ENCODE measurements at places on chromosomes 6 and 20. TPM values are rescaled to one million over a fixed set of nuclear protein-coding genes. Genes with fewer than 3 reads are reported as not detected.
A peak's percentile ranks its signal among the peaks of the same experiment; 100 is the strongest.

Gene DEFB113
- not detected for polyA plus RNA-seq

Gene GHRH
- polyA plus RNA-seq = not detected

Gene GRM4
- not detected for polyA plus RNA-seq

Gene DUSP15
- polyA plus RNA-seq = 2.9 TPM

Gene MTO1
- 7.8 TPM for polyA plus RNA-seq

Gene TOX2
- 15.1 TPM for polyA plus RNA-seq

Gene ZC2HC1B
- not detected for polyA plus RNA-seq

Gene RTF2
- polyA plus RNA-seq = 62.9 TPM

Gene OR2B6
- not detected for polyA plus RNA-seq

DNA sequence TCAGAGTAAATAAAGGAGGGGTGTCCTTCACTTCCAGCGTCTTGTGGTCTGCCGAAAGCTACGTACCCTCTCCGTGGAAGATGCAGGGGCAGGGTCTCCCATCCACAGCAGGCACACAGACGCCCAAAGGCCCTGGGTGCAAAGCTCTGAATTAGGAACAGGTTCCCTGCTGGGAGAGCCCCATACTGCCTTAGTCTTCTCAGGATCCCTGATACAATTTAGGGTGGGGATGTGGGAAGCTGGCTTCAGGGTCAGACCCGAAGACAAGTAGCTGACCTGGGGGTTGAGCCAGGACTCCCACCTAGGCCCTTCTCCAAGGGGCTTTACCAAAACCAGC is 74.1 kb downstream of the TTLL2 start:
- H3K27me3 ChIP-seq = no peaks in the 10 kb centered on the region
- DNase-seq = no peak
- H3K27ac ChIP-seq = no peak overlapping the region
- peaks cover 13% of the 10 kb centered on the region for H3K4me1 ChIP-seq

DNA sequence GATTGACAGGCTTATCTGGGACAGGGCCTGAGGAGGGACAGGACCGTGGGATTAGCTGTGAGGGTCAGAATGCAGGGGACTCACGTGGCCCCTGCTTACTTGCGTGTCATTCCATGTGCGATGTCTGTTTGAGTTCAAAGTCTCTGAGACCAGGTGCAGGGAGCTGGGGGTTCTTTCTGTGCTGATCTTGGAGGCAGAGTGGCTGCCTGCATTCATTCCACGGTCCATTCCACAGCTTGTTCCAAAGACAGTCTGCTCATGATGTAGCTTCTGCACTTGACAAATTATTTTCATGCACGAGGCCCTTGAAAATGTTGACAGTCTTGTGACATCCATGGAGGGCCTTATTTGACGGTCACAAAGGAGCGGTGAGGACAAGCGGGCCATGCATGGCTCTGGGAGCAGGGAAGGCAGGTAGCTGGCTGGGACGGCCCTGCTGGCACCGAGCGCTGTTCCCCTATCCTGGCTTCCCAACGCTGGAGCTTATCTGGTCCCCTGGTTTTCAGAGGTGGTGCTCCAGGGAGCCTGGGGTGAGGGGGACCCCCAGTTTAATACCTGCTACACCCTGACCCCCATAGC is 156.3 kb upstream of the RNF24 start:
- H3K27ac ChIP-seq = peak overlapping the region; percentile 49
- H3K36me3 ChIP-seq = peaks cover 16% of the 10 kb centered on the region
- peak overlapping the region; percentile 47 for H3K4me3 ChIP-seq

DNA sequence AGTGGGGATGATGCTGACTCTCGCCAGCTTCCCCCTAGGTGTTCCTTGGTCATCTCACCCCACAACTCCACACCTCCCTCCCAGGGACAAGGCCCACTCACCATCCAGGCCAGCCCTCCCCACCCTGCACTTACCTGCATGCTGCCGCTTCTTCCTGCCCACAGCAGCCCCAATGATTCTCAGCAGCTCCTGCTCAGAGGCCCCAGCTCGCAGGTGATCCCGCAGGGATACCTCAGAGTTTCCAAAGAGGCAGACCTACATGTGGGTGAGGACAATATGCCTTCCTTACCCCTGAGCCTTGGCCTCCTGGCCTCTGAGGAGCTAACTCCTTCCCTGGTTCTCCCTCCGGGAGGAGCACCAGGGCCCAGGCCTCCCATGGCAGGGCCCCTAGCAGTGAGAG is 24.6 kb downstream of the MOCS1 start:
- H3K36me3 ChIP-seq = peaks cover 71% of the 10 kb centered on the region
- no peak overlapping the region for H3K4me3 ChIP-seq
- DNase-seq = no peak
- H3K27me3 ChIP-seq = no peaks in the 10 kb centered on the region

GRCh38 chr6:147285087-147285855 is 81.1 kb downstream of the STXBP5 start:
- no peak overlapping the region for H3K4me3 ChIP-seq
- peaks cover 12% of the 10 kb centered on the region for H3K36me3 ChIP-seq
- H3K4me1 ChIP-seq = no peaks in the 10 kb centered on the region
- no peak overlapping the region for H3K27ac ChIP-seq

GRCh38 chr6:5378331-5378730 is 117.0 kb downstream of the FARS2 start:
- no peaks in the 10 kb centered on the region for H3K36me3 ChIP-seq
- no peak for DNase-seq
- H3K27me3 ChIP-seq = no peaks in the 10 kb centered on the region

DNA sequence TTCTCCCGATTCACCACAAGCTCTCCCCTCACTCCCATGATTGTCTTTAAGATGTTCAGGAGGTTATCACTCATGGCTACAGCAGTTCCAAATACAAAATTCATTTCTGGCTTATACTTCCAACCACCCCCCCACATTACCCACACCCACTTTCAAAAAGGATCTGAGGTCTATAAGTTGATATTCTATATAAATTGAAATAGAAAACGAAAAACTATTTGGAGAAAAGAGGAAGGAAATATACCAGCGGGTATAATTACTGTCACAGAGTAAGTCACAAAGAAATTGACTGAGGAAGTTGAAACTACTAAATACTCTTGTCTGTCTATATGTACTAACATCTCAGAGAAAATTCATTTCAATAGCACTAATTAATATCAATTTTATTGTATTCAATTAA is 112.7 kb upstream of the TNFAIP3 start:
- H3K4me3 ChIP-seq = no peak overlapping the region
- DNase-seq = no peak
- no peak overlapping the region for H3K27ac ChIP-seq
- no peaks in the 10 kb centered on the region for H3K36me3 ChIP-seq
- H3K4me1 ChIP-seq = no peaks in the 10 kb centered on the region

DNA sequence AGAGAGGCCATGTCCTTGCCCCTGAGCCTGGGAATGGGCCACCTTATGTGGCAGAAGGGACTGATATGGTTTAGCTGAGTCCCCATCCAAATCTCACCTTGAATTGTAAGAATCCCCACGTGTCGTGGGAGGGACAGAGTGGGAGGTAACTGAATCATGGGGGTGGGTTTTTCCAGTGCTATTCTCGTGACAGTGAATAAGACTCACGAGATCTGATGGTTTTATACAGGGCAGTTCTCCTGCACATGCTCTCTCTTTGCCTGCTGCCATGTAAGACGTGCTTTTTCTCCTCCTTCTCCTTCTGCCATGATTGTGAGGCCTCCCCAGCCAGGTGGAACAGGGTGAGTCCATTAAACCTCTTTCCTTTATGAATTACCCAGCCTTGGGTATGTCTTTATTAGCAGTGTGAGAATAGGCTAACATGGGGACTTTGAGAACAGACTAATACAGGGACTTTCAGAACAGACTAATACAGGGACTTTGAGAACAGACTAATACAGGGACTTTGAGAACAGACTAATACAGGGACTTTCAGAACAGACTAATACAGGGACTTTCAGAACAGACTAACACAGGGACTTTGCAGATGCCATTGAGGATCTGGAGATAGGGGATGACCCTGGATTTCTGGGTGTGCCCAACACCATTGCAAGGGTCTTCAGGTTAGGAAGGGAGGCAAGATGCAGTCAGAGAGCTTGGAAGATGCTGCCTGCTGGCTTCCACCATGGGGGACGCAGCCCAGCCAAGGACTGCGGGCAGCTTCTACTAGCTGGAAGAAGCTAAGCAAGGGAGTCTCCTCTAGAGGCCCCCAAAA is 86.9 kb downstream of the RAMACL start:
- H3K27ac ChIP-seq = no peak overlapping the region
- no peak for DNase-seq
- no peaks in the 10 kb centered on the region for H3K27me3 ChIP-seq
- peaks cover 96% of the 10 kb centered on the region for H3K36me3 ChIP-seq
- no peaks in the 10 kb centered on the region for H3K4me1 ChIP-seq

GRCh38 chr6:153727885-153728284 is 311.2 kb upstream of the OPRM1 start:
- no peak overlapping the region for H3K27ac ChIP-seq
- H3K4me3 ChIP-seq = no peak overlapping the region
- no peaks in the 10 kb centered on the region for H3K36me3 ChIP-seq

DNA sequence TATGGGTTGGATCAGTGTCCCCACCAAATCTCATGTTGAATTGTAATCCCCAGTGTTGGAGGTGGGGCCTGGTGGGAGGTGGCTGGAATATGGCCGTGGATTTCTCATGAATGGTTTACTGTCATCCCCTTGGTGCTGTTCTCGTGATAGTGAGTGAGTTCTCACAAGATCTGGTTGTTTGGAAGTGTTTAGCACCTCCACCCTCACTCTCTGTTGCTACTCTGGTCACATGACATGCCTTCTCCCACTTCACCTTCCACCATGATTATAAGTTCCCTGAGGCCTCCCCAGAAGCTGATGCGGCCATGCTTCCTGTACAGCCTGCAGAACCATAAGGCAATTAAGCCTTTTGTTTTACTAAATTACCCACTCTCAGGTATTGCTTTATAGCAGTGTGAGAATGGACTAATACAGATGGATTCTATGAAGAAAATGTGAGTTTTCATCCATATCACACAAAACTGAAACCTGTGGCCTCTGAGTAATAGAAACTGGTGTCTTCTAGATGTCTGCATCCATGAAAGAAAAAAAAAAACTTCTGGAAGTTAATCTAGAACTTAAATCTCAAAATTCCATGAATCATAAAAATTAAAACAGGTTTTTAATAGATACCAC is 39.3 kb downstream of the MBOAT1 start:
- no peaks in the 10 kb centered on the region for H3K36me3 ChIP-seq
- peaks cover 14% of the 10 kb centered on the region for H3K4me1 ChIP-seq
- no peak overlapping the region for H3K4me3 ChIP-seq
- DNase-seq = no peak
- no peak overlapping the region for H3K27ac ChIP-seq
- no peaks in the 10 kb centered on the region for H3K27me3 ChIP-seq

- H3K4me1 ChIP-seq = no peaks in the 10 kb centered on the region
- H3K36me3 ChIP-seq = no peaks in the 10 kb centered on the region
- no peaks in the 10 kb centered on the region for H3K27me3 ChIP-seq
- DNase-seq = no peak
- H3K27ac ChIP-seq = no peak overlapping the region
These were observed 77.3 kb downstream of the EPHA7 start for GRCh38 chr6:93341900-93342613.

DNA sequence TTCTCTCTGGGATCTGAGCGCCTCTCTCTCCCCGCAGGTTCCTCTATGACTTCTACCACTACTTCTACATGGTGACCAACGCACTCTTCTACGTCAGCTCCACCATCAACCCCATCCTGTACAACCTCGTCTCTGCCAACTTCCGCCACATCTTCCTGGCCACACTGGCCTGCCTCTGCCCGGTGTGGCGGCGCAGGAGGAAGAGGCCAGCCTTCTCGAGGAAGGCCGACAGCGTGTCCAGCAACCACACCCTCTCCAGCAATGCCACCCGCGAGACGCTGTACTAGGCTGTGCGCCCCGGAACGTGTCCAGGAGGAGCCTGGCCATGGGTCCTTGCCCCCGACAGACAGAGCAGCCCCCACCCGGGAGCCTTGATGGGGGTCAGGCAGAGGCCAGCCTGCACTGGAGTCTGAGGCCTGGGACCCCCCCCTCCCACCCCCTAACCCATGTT is 36.3 kb upstream of the MRGBP start:
- no peak overlapping the region for H3K27ac ChIP-seq
- DNase-seq = peak; percentile 36
- no peaks in the 10 kb centered on the region for H3K27me3 ChIP-seq
- H3K4me1 ChIP-seq = peaks cover 15% of the 10 kb centered on the region

GRCh38 chr6:33416386-33417127 is 1.4 kb downstream of the CUTA start:
- peaks cover 43% of the 10 kb centered on the region for H3K4me1 ChIP-seq
- H3K27me3 ChIP-seq = no peaks in the 10 kb centered on the region
- H3K36me3 ChIP-seq = peaks cover 32% of the 10 kb centered on the region
- peak overlapping the region; percentile 81 for H3K4me3 ChIP-seq

GRCh38 chr6:358432-358831 is 33.1 kb upstream of the IRF4 start:
- no peaks in the 10 kb centered on the region for H3K27me3 ChIP-seq
- H3K4me1 ChIP-seq = no peaks in the 10 kb centered on the region
- H3K36me3 ChIP-seq = no peaks in the 10 kb centered on the region
- H3K27ac ChIP-seq = no peak overlapping the region
- no peak overlapping the region for H3K4me3 ChIP-seq

DNA sequence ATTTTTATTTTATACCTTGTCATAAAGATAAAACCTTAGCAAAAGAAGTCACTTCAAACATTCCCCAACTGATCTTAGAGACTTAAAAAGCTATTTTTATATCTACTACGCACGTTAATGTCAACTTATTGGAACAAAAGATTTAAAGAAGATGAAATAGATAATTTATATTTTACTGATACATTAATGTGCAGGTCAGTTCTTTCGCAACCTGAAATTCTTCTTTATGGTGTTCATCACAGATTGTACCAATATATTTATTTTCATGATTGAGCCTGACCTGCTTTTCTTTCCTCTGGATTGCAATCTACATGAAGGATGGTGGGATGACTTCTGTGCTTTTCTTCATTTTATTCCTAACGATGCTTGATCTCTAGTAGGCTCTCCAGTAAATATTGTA is 596.3 kb downstream of the PHF3 start:
- H3K4me3 ChIP-seq = no peak overlapping the region
- no peaks in the 10 kb centered on the region for H3K4me1 ChIP-seq
- no peaks in the 10 kb centered on the region for H3K27me3 ChIP-seq
- no peak for DNase-seq
- no peaks in the 10 kb centered on the region for H3K36me3 ChIP-seq

GRCh38 chr6:153790048-153790447 is 249.0 kb upstream of the OPRM1 start:
- no peaks in the 10 kb centered on the region for H3K4me1 ChIP-seq
- no peak for DNase-seq
- no peaks in the 10 kb centered on the region for H3K36me3 ChIP-seq

All from stomach (tissue), 19 donors.